Central memory CD8-positive, alpha-beta T cell (primary cell): ENCODE measurements at places on chromosomes 12 and 14.

- DNase-seq: no peak
Measured at GRCh38 chr14:104707608-104708595, 16.1 kb upstream of the ADSS1 start.

DNA sequence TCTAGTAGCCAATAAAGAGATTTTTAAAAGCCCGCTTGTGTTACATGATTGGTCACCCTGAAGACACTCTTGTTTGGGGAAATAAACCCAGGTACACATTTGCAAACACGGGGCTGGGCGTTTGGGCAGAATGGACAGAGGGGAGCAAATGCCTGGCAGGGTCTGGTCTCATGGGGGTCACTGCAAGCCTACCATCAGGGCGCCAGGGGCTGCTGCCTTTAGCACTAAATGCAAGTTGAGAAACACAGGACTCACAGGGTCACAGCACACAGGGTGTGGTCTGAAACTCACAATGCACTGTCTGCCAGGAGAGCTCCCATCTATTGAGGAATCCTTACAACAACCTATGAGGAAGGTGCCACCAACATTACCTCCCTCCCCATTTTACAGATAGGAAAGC, 62.6 kb downstream of the CHGA start:
- no peak for DNase-seq

GRCh38 chr14:61174441-61174891, 106.7 kb downstream of the TMEM30B start:
- no peak for DNase-seq

- DNase-seq: no peak
Measured at GRCh38 chr14:67425608-67426007, 13.6 kb upstream of the PLEK2 start.
